Fibroblast of upper back skin (primary cell): ENCODE measurements at places on chromosomes 5 and 9.

DNA sequence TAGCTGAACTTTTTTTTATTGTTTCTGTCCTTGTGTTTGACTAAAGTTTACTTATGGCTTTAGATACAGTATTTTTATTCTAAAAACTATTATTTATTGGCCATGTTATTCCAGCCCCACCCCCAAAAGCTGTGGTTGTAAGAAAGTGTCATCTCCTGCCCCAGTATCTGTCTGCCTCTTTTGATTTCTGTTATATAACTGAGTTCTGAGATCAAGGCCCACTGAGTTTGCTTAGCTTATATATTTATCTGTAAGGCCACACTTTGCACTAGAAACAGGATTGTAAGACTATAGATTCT is 116.8 kb upstream of the TNFAIP8 start:
- DNase-seq, result no peak

GRCh38 chr9:126860077-126860756 is at the start of gene ZBTB34:
Gene ZBTB34, plus strand, starts transcription at chr9:126860639. Its CDS starts 18,761 bp downstream, at chr9:126879400.
- peak; percentile 46 for DNase-seq

DNA sequence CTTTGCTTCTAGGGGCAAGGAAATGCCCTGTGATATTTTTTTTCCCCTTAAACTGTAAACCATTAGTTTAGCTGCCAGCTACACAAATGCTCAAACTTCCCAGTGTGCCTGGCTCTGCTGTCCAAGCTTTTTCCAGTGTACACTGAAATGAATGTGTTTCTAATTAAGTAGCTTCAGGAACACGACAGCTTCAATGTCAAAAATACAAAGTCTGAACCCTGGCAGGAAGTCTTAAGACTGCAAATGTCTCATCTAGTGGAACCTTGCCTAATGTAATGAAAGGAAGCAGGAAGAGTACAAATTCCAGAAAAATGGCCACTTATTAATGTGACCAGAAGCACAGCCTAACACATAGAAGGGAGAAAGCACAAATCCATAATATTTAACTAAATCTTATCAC is 255.2 kb downstream of the CRB2 start:
- peak; percentile 63 for DNase-seq

GRCh38 chr9:101375546-101375945 is 9.3 kb downstream of the BAAT start:
- peak; percentile 53 for DNase-seq

DNA sequence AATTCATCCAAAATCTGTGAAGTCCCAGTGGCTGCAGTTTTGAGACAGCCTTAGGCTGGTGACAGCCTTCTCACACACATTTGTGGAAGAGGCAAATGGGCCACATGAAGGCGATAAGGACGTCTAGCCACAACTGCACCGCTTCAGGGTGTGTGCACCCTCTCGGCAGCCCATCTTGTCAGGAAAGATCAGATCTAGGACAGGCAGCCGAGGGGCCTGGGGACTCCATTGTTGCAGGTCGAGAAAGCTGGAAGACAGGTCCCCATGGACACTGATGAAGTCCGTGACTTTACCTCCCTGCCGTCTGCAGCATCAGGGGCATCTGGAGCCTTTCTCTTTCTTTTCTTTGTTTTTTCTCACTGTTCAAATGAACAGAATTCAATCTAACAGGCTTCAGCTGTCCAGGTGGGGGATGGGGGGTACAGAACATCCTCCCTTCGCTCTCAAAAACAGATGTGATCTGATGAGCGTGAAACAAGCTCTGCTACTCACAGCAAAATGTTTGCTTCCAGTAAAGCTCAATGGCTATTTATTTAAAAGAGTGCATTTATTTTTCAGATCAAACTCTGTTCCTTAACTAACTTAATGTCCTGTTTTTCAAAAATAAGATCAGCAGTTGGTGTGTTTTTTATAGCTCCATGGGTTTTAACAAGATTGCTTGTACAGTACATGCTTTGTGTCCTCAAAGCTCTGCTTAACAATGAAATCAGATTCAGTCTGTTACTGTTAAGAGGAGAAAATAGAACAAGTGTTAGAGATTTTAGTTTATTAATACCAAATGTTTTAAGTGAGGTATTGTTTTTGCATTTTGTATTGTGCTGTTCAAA is 111.8 kb upstream of the OTULINL start:
- no peak for DNase-seq

DNA sequence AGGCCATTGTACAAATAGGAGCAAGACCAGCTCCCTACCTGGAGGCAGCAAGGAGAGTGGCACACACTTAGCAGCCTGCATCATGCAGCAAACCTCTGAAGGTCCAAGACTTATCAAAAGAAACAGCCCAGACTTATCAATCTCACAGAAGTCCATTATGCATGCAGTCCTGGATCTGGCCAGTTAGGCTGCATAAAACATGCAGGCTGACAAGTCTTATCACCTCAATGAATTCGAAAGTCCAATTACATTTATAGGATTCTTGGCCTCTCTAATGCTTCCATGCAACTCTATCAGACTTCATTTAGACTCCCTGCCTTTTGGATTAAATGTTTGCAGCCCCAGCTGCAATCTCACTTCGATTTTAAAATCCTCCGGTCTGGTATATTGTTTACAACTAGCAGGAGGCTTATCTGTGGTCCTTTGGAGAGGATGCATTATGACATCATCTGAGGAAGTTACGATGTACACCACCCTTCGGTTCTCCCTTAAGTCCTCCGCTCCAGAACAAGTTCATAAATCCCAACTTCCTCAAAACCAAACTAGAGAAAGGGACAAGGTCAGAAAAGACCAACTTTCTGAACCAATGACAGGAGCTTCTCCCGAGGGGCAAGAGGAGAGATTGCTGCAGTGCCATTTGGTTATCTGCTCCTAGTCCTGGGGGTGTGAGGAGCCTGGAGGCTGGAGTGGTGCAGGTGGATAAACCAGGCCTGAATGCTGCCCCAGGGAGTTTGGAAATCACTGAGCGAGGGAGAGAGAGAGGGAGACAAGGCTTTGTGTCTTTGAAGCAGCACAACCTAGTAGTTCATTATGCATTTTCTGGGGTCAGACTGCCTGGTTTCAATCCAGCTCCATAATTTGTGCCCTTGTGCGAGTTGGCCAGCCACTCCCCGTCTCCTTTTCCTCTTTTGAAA is 313.9 kb downstream of the TLE1 start:
- no peak for DNase-seq

DNA sequence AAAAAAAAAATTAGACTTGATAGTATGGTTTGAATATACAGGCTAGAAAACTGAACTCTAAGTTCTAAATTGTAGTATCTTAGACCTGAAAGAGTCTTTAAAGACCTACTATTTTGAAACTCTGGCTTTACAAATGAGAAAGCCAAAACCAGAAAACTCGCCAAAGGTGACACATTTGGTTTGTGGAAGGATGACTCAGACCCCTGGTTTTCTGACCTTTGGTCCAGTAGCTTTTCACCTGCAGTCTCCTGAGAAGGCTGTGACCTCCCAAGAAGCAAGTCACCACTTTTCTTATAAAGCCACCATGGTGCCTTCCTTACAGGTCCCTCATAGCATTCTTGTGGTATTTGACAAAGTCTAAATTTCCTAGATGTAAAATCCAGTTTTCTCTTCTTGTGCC is 102.1 kb upstream of the CEP78 start:
- no peak for DNase-seq

DNA sequence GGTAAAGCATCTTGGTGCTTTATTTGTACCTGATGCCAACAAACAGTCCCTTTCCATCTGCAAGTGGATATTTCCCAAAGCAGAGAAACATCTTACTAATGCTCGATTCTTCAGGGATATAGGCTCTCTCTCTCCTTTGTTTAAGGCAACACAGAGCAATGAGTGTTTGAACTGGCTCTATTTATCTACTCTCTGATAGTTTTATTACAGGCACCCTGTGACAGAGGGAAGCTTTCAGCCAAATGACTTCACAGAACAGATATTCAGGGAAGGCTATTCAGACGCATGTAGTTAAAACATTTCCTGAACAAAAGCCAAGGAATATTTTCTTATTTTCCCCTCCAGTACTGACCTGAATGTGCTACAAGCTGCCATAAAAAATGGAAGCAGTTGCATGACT is 141.8 kb downstream of the YIPF5 start:
- peak; percentile 95 for DNase-seq

DNA sequence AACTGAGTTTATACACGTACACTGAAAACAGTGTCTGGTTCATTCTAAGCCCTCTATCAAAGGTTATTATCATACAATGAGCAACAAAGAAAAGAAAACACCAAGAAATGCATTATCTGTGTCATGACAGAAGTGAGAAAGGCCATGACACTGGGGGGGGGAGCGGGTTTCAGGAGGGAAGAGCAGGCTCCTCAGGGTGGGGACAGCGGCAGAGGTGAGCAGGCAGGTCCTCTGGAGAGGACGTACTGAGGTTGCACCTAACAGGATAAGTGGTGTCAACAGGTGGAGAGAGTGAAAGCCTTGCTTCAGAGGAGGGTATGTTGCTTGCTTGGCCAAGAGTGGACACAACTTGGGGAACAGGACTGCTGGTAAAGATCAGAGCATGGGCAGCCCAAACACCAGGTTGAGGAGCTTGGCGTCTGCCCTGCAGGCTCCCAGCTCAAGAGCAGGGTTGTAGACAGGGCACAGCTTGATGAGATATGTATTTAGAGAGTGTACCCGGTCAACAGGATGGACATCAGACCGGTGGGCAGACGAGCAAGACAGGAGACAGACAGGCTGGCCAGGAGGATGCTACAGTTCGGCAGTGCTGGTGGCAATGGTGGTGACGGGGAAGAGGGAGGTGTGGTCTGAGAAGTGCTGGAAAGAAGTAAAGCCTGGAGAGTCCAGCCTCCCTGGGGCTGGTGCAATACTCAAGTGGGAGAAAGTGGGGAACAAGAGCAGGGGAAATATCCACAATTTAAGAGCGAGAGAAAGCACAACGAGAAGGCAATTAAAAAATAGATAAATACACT is 10.3 kb downstream of the WHRN start:
- DNase-seq, result no peak

DNA sequence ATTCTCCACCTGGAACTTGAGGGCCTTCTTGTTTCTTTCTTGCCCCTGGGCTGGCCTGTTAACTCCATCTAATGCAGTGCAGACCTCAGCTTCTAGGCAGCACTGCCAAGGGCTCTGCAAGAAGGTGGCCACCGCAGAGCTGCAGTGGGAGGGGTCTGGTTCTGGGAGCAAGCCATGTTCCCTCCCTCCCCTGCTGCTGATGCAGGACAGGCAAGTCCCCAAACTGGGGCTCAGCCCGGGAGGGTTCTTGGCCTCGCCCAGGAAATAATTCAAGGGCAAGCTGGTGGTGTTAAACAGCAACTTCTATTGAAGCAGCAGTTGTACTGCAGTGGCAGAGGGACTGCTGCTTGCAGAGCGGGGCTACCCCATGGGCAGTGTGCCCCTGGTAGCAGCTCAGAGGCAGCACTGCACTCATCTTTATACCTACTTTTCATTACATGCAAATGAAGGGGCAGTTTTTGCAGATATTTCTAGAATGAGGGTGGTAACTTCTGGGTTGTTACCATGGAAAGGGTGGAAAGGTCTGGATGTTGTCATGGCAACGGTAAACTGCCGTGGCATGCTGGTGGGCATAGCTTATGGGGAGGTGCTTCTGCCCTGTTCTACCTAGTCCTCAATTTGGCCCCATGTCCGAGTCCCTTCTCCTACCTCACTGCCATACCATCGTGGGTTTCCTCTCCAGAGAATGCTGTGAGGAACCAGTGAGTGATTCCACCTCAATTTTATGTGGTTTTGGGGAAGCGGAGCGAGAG is 82.1 kb downstream of the WDR41 start:
- no peak for DNase-seq

GRCh38 chr9:28059192-28059591 is 485.9 kb upstream of the C9orf72 start:
- DNase-seq, result peak; percentile 18
